B cell (primary cell): ENCODE measurements at places on chromosomes 16 and 17.

GRCh38 chr17:19278729-19279128 lies 41.6 kb downstream of the EPN2 start:
- DNase-seq: no peak

DNA sequence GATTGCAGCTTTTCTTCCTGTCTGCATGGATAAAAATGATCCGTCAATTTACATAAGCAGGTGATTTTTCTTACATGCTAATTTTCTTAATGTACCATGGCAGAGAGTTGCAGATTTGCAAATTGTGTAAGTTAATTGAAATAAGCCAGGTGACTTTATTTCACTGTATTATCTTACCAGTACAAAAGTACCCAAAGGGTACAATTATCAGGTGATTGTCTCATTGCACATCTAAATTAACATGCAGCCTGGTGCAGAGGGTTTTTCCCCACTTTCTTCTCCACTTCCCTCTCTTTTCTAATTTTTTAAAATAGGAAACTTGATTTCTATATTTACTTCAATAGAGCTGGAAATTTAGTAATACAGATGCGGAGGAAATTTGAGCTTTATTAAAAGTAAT lies 11.2 kb downstream of the NLK start:
- DNase-seq: no peak

DNA sequence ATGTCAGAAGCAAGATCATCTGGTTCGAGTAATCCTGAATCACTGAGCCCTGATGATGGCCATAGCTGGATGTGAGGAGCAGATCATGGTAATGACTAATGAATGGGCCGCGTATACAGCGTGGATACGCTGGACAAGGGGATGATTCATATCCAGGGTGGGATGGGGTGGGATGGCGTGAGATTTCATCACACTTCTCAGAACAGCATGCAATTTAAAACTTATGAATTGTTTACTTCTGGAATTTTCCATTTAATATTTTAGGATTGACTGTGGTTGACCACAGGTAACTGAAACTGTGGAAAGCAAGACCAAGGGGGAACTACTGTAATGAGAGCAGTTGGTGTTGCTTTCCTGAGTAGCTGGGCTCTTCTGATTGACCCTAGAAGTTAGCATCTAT lies 225.5 kb downstream of the STX8 start:
- DNase-seq: no peak

- no peak for DNase-seq
Measured at GRCh38 chr17:19703106-19703827, 13.1 kb downstream of the SLC47A2 start.

DNA sequence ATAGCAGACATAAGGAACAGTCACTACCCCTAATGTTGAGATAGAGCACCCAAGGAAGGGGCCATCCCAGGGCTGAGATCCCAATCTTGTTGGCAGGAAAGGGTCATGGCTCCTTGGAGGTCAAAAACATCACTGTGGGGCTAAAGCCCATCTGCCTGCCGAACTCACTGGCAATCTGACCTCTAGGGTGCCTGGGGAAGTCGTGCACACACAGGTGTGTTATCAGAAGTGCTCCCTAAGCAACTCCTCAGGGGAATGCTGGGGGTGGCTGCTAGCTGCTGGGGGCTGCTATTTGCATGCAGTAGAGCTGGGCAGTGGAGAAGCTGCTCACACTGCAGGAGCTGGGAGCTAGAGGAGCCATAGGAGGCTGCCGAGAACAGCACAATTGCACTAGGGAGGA lies 47.5 kb upstream of the PHOSPHO1 start:
- no peak for DNase-seq

- no peak for DNase-seq
Measured at GRCh38 chr16:57898961-57899360, 72.0 kb downstream of the CNGB1 start.

DNA sequence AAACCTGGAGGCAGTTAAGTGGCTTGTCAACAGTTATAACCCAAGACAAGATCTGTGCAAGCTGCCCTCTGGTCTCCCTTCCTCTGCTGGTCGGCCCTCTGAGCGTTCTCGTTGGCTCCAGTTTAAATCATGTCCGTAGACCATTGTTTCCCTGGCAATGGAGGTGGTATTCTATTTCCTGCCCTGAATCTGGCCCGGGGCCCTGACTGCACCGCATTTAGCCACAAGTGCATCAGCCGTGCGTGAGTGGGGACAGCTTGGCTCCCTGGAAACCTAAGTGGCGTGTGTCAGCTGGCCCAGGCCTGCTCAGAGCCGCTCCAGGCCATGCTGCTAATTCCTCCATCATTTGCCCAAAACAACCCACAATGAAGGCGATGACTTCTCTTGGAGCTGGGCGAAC lies 15.0 kb upstream of the MYLK3 start:
- no peak for DNase-seq

GRCh38 chr16:75758215-75758614 lies 31.9 kb upstream of the CPHXL start:
- DNase-seq: no peak

DNA sequence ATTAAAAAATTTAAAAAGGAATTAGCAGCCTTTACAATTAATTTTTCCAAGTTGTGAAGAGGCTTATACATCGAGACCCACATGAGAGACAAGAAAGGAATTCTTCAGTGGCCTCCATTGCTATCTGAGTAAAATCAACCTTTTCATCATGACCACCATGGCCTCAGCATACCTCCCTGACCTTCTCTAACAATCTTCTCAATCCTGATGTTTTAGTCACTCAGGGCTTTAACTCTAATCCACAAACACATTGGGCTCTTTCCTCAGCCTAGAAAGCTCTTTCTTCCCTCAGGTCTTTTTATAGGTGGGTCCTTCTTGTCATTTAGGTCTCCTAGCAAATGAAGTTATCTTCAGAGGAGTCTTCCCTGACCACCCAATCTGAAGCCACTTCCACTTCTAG lies 46.4 kb downstream of the SPOP start:
- DNase-seq: no peak

GRCh38 chr17:38815576-38816193 lies 9.4 kb downstream of the CWC25 start:
- no peak for DNase-seq

- DNase-seq: no peak
Measured at GRCh38 chr16:68785715-68786114, 48.6 kb downstream of the CDH1 start.

DNA sequence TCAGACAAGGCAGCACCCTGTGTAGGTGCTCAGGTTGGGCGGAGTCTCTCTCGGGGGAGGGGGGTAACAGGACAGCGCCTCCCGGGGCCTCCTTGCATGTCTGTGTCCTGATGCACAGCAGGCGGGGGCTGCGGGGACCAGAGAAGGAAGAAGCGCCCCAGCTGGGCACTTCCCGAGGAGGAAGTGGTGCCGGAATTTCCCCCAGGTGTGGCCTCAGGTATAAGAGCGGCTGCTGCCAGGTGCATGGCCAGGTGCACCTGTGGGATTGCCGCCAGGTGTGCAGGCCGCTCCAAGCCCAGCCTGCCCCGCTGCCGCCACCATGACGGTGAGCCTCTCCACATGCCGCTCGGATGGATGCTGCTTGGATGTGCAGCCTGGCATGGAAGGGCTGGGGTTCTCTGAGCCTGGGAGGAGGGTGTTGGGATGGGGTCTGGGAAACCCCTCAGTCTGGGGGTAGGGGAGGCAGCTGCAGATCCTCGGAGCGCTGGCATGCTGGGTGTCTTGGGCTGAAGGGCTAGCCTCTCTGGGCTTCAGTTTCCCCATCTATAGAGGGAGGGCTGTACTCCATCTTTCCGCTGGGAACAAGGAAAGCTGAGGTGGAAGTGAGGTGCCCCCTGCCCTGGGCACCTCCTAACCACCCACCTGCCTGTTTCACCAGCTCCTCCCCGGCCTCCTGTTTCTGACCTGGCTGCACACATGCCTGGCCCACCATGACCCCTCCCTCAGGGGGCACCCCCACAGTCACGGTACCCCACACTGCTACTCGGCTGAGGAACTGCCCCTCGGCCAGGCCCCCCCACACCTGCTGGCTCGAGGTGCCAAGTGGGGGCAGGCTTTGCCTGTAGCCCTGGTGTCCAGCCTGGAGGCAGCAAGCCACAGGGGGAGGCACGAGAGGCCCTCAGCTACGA lies at the start of gene IL17C:
TSS of gene IL17C (plus strand) at position 250 of the 908 bp plus-strand sequence. CDS start at position 320, 70 bp downstream.
- DNase-seq: peak; percentile 81

DNA sequence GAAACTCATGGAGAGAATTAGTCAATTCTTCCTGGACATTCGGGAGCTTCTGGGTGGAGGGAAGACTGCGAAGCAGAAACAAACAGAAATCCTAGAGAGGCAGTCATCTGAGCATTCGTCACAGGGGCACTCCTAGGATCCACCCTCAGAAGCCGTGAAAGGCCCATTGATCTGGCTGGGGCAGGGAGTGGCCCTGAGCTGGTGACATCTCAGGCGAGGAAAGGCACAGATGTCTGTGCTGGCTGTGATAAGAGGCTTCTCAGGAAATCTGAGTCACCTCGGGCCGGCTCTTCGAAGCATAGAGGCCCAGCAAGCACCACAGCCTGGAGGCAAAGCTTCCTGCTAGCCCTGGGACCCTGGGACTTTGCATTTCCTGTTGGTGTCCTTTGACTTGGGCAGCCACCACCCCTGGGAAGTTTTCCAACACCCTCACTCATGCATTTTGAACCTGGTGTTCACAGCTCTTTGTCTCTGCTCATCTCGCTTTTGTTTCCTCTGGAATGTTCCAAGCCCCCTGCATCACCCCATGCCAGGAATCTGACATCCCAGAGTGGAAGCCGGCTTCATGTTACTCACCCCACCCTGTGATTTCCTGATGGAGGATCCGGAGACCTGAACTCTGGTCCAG lies 23.3 kb upstream of the CDRT4 start:
- no peak for DNase-seq

DNA sequence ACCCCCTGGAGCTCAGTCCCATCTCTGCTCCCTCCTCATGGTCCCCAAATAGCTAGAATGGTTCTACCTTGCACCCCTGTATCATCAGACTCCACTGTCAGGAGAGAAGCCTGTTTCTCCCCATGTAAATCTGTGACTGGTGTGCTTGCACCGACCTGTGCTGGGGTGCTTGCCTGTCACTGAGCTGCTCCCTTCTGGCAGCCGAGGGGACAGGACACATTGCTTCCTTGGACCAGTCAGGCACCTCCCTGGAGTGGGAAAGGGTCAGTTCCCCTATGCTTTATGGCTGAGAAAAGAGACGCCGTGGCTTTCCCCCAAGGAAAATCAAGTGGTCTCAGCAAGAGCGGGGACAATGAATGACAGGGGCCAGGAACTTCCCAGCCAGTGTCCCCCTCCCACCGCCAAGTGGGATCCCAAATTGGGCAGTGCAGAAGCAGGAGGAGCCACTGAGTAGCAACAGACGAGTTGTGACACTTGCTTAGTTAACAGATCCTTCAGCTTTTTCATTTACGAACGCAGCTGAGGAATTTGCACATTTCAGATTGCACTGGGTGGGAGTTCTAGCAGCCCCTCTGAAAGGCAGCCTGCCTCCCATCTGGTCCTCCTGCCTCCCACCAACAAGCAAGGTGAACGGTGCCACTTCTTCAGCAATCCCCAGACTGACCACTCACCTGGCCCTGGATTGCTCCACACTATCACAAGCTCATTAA lies 156.4 kb downstream of the KATNIP start:
- no peak for DNase-seq

DNA sequence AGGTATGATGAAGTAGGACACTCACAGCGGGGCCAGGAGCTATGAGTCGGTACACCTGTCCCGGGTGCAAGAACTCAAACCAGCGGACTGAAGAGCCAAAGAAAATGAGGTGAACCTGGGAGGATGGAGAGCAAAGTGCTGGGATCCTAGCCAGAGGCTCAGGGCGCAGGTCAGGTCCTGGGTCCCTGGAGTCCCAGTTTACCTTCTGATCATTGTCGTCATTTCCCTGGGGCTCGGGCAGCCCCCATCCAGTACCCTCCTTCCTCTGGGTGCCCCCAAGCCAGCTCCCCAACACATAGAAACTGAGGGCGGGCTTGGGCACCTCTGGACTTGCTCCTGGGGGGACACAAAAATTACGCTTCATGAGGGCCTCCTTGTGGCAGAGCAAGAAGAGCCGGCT lies 16.2 kb downstream of the CTC1 start:
- no peak for DNase-seq

- no peak for DNase-seq
Measured at GRCh38 chr17:66579556-66579955, 255.4 kb upstream of the CACNG5 start.

GRCh38 chr16:22887445-22887844 lies 73.5 kb downstream of the HS3ST2 start:
- no peak for DNase-seq

DNA sequence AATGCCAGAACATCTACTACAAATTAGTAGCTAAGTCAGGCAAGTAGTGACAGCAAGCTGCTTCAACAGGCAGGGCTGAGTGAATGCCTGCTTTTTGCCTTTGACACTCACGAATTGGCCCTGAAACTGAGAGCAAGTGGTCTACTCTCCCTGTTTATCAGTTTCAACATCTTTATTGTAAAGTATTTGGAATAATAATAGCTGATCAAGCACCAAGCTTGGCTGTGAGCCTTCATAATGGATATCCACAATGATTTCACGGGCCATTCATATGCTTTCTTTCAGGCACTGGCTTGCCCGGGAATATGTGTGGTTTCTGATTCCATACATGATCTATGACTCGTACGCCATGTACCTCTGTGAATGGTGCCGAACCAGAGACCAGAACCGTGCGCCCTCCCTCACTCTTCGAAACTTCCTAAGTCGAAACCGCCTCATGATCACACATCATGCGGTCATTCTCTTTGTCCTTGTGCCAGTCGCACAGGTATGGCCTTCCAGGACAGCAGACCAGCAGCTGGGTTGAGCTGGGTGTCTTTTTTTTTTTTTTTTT lies 5.2 kb downstream of the TLCD3A start:
- DNase-seq: no peak

DNA sequence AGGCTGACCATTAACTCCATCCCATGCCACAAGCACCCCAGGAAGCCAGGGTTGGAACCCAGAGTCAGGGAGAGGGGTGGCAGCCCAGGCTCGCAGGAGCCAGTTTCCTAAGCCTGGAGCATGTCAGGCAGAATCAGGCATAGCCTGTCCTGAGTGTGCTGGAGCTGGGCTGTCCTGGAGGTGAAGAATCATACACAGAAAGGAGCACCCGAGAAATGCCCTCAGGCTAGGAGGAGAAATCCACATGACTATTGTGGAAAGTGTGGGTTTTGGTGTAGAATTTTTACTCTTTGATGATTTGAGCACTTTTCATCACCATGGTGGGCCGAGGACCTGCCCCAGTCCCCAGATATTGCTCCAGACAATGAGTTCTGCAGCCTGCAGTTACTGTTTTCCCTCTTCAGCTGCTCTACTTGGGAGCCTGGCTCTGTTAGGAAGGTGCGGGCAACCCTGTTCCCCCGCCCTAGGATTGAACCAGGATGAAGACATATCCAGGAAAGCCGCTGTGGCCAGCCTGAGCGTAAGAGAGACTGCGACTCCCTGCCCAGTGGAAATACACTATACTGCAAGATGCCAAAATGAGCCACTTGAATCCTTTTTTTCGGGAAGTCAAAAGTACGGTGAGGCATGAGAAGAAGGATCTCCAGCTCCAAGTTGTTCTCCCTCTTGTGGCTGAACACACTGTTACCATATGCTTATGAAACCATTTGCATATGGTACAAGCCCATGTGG lies 29.0 kb upstream of the HEATR6 start:
- no peak for DNase-seq
